CD4-positive, alpha-beta memory T cell (primary cell): ENCODE measurements at places on chromosomes 4 and X.

- DNase-seq = no peak
These were observed 283.2 kb downstream of the ARHGAP10 start for GRCh38 chr4:148015058-148015457.

DNA sequence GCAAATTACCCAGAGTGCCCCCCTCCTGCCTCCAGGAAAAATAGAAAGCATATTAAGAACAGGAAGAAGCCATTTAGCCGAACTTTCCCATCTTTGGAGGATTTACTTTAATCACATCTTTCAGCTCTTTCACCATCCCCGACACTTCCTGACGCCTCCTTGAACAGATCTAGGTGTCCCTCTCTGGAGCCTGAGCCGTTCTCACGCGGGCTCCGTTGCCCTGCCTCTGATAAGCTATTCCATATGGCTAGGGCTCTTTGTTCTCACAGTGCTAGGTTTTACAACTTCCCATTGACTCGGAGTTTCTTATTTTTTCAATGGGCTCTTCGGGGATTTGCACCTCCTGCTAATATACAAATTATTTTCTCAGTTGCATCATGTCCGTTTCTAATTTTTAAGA, 82.1 kb upstream of the GPC4 start:
- no peak for DNase-seq

DNA sequence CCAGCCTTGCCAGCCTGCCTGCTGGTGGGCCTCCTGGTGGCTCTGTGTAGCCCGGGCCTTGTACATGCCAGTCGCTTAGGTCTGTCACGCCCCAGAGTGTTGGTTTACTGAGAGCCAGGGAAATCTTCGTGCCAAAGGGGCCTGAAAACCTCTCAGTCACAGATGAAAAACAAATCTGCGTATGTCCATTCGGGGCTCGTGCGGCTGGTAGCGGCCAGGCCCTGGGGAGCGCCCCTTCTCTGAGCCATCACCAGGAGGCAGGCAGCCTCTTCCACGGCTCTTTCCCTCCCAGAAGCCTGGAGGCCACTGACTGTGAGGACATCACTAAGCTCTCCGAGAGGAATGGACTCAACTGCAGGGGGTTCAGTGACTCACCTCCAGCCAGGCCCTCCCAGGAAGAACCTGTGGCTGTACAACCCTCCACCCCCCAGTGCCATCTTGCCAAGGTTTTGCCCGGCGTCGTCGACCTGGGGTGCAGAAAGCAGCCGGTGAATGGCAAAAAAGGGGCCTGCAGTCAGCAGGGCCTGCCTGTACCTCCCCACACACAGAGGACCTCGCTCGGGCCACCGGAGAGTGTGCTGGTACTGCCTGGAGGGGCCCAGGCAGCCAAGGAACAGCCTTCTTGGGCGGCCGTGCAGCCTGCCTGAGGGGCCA, 162.2 kb downstream of the BCOR start:
- DNase-seq = no peak

DNA sequence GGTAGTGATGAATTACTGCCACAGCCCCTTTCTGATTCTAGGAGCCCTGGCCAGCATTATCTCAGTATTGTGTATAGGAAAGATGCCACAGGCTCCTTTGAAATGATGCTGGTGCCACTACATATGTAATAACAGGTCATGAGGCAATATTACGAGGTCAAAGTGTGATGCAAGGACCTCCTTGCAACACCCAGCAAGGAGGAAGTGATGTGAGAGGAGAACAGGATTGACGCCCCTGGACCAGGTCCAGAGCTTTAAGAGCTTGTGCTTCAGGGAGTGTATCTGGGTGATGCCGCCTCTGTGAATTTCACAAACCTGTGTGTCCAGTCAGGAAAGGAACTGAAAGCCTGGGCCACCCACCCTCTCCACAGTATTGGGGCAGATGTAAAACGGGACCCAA, 261.8 kb downstream of the MID1IP1 start:
- no peak for DNase-seq
